Coronary artery (tissue), 2 donors: ENCODE measurements at places on chromosomes 1 and 21.
A peak's percentile ranks its signal among the peaks of the same experiment; 100 is the strongest.

DNA sequence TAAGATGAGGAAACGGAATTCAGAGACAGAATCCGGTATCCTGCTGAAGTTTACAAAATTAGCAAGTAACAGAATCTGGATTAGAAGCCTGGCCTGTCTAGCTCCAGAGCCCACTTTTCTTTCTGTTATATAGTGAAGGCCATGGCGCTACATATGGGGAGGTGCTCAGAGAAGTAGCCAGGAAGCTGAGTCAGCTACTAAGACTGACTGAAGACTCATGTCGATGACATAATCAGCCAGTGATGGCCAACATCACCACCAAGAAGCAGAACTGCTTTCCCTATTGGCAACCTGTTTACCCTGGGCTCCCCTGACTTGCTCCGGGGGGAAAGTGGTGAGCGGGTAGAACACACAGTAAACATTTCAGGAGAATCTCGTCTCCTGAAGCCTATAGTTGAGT is 18.8 kb downstream of the LRRC52 start:
- no peak for DNase-seq

DNA sequence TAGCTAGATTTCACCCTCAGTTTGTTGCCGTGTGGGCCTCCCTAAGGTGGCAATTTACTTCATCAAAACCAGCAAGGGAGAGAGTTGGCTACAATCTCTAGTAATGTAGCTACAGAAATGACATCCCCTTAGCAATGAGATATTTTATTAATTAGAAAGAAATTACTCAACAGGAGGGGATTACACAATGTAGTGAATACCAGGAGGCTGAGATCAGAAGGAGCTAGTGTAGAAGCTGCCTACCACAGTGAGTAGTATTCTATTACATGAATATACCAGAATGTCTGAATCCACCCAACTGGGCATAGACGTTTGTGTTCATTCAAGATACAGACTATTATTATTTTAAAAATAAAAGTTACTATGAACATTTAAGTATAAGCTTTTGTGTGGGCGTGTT is 868.2 kb upstream of the CXADR start:
- DNase-seq, result no peak

GRCh38 chr1:9201401-9202239 is 33.0 kb upstream of the H6PD start:
- DNase-seq, result no peak

DNA sequence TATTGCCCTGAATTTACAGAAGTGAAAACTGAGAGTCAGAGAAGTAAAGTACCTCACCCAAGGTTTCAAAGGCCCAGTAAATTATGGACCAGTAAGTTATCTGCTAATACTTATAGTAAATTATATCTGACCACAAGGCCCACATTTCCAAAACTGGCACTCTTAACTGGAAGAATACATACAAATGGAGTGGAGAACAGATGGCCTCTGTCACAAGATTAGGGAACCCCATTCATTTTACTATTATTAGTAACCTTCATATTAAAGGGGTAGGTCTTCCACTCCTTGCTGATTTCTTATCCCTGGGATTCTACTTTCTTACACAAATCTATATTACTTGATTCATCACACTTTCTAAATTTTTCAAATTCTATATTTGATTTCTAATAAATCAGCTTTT is 588.8 kb downstream of the NEGR1 start:
- DNase-seq, result no peak

- no peak for DNase-seq
These were observed 41.8 kb downstream of the MRPS6 start for GRCh38 chr21:34115160-34115559.

DNA sequence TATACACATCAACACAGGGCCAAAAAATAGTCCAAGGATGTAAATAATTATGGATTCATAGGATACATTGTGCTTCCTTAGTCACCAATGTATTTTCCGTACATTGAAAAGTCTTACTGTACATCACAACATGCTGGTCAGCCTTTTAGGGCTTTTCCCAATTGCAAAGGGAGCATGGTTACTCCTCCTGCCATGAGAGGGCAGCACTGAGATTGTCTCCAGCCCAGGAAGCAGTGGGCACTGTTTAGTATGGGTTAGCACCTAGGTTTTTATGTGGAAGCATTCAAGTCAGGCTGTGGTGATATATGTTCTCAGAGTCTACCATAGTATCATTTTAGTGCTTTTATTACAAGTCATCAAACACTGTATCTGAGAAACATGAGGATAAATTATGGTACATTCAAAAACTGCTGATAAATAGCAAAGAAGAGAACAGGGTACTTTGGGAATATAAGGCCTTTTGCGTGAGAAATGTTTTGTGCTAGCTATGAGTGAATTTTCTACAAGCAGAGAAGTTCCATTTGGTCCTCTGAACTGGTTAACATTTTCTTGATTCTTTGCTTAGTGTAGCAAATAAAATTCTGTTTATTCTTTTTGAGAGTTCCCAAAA is 34.0 kb downstream of the ST6GALNAC5 start:
- no peak for DNase-seq

GRCh38 chr1:221454096-221454495 is 287.8 kb downstream of the DUSP10 start:
- DNase-seq, result no peak

- DNase-seq, result no peak
These were observed 45.7 kb downstream of the PLPP3 start for GRCh38 chr1:56533621-56534020.

- no peak for DNase-seq
These were observed 11.4 kb downstream of the RNF220 start for GRCh38 chr1:44416408-44416807.

GRCh38 chr21:45421071-45421845 is 16.3 kb downstream of the COL18A1 start:
- DNase-seq, result no peak

GRCh38 chr1:207763091-207763490 is 11.2 kb downstream of the CD46 start:
- DNase-seq, result no peak

DNA sequence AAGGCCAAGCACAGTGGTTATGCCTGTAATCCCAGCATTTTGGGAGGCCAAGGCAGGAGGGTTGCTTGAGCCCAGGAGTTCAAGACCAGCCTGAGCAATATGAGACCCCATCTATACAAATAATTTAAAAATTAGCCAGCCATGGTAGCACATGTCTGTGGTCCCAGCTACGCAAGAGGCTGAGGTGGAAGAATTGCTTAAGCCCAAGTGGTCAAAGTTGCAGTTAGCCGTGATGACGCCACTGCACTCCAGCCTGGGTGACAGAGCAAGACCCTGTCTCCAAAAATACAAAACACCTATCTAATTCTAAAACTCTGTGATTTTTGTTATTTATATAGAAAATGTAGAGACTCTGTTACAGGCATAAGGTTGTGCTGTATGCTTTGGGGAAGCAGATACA is 44.2 kb upstream of the ZYG11A start:
- DNase-seq, result no peak

DNA sequence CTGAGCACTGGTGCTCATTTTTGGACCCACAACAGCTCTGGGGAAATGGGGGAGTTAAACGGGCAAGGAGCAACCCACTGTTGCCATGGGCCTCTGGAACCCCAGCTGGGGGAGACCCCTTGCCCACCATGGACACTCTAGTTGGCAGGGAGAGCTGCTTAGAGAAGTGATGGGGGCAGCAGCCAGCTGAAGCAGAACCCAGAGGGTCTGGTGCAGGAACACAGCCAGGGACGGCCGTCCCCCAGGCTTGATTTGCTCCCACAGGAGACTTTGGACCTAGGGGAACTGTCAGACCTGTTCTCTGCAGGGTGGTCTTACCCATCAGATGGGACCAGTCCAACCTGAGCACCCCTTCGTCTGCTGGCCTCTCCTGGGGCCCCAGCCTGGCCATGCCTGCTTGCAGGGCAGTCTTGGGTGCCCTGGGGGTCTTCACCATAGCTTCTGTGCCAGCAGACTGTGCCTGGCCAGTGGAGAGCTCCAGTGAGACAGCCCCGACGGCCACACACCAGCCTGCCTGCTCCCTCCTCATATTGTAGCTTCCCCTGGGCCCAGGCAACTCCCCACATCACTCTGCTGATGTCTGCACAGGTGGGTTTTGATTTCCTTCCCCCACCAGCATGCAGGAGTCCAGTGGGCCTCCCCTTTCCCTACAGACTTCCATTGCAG is 11.3 kb downstream of the SPATC1L start:
- peak; percentile 46 for DNase-seq

GRCh38 chr1:107670397-107671040 is 294.5 kb downstream of the VAV3 start:
- DNase-seq, result no peak

DNA sequence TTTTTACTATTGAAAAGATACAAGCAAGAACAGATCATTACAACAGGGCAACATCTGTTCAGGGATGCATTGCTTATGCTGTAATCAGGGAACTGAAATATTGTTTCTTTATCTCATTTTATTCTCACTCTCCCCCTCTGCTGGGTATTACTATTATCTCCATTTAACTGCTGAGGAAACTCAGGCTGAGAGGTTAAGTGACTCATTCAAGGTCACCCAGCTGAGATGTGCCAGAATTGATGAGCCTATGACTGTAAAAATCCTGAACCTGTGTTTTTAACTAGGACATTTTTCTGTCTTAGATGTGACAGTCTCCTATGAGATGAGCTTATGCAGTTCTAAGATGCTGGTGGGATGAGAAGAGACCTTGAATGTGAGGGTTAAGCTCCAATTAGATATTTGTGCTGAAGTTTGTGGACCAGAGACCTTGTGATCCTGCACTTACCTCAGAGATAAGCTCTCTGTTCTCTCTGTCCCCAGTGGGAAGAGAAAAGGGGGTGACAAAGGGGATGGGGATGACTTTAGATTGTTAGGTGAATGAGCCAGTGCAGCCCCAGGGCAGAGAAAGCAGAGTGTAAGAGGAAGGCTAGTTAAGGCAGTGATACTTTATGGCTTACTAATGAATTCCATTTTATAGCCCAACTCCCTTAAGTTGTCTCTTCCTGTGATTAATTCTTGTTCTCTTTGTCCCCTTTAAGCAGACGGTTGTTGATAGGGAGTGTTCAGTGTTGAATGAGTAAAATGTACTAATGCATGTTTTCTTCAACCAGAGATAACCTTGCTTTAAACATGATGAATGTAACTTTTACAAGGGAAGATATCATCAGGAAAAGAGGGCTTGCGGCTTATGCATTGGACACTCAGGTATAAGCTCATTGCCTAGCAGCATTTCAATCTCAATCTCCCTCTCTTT is 111.4 kb downstream of the HLX start:
- DNase-seq, result no peak

DNA sequence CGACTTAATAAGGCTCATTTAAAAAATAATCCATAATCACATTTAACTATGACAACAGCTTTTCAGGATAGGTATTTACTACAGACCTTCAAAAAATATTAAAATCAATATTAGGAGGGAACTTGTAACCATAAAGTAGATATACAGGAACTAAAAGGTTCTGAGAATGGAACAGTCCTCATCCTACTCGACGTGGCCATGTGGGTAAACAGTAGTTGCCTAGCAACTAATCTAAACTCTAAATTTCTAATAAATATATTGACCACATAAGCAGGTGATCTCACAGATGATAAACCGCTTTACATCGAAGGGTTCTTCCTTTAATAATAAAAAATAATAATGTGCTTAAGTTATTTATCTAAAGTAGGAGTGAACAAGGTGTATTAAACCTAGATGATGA is 7.9 kb downstream of the AKT3 start:
- no peak for DNase-seq

GRCh38 chr21:44520326-44521300 is 19.4 kb downstream of the KRTAP10-1 start:
- no peak for DNase-seq

- DNase-seq, result no peak
These were observed 102.2 kb downstream of the BARHL2 start for GRCh38 chr1:90614872-90615271.

DNA sequence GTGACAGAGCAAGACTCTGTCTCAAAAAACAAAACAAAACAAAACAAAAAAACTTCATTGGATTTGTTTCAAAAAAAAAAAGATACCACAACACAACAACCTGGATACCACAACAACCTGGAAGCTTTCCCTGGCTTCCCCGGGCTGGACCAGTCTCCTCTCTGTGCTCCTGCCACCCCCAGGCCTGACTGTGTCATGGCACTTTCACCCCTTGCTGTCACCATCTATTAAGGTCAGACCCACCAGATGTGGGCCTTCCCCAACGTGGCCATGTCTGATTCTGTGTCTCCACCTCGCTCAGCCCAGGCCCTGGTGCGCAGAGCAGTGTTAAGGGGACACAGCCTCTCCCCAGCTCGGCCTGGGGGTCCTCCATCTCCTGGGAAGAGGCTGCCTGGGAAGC is 28.3 kb upstream of the ACOT11 start:
- no peak for DNase-seq

GRCh38 chr1:16973215-16973614 is 7.2 kb downstream of the MFAP2 start:
- DNase-seq, result no peak

DNA sequence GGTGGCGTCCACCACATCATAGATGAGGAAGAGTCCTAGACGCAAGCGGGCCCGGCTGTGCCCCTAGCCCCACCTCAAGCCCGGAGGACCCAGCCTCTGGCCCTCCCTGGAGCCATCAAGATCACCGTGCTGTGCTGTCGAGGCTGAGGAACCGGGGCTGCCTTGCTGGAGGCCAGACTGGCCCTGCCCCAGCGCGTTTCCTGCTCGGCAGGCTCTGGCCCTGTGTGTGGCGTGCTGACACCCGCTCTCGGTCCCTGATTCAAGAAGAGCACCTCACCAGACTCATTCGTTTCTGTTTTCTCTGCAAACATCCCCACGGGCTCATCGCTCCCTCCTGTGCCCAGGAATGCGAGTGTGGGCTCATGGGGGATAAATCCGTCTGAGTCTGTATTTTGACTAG is 51.1 kb downstream of the GLIS1 start:
- DNase-seq, result no peak

DNA sequence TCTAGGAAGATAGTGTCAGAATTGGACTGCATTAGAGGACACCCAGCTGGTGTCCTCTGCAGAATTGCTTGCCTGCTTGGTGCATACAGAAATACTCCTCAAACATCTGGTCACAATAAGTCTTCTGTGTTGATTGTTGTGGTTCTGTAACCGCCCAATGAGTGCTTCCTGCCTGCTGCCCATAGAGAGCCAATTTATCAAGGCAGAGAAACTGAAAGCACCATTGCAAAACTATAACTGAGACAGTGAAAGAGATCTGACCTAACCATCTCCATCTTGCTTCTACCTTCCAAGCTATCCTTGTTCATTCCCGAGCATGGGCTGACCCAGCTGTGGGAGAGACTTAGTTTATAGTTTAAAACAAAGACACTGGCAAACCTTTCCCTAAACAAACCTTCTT is 462.4 kb upstream of the RGS18 start:
- DNase-seq, result no peak
